ENCODE measurements at places on chromosomes 5 and 9.

- peak; percentile 19 for DNase-seq
These were observed 9.9 kb downstream of the SH3RF2 start for GRCh38 chr5:145946112-145946861.

DNA sequence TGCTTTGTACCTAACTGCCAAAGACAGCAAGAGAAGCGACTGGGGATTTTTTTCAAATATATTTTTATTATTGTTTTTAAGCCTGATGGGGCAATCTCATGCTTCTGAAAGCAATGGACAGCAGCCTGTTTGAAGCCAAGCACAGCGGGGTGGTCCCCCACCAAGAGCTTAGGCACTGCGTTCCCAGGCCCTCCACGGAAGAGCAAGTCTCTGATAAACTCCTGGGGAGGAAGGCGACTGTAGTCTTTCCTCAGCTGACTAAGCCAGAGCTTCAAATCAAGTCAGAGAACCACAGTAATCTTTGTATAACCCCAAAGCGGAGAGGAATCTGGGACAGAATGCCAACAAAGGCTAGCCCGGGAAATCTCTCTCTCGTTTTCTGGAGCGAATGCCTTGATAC is 54.4 kb downstream of the ARSB start:
- no peak for DNase-seq

DNA sequence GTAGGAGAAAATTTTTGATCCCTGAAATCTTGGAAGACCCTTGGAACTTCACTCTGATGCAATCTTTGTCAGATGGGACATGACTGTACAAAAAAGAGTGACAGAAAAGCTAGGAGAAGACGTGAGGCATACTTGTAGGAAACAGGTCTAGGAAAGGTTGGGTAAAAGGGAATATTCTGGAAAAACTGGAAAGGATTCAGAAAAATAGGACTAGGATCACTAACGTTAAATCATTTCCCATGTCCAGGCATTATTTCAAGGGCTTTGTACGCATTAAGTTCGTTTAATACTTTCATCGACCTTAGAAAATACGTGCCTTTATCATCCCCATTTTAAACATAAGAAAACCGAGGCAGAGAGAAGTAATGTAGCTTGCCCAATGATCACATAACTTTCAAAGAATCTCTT is 2.9 kb downstream of the ALDH1A1 start:
- no peak for DNase-seq

- no peak for DNase-seq
These were observed 106.5 kb upstream of the HAPLN1 start for GRCh38 chr5:83827111-83827557.

DNA sequence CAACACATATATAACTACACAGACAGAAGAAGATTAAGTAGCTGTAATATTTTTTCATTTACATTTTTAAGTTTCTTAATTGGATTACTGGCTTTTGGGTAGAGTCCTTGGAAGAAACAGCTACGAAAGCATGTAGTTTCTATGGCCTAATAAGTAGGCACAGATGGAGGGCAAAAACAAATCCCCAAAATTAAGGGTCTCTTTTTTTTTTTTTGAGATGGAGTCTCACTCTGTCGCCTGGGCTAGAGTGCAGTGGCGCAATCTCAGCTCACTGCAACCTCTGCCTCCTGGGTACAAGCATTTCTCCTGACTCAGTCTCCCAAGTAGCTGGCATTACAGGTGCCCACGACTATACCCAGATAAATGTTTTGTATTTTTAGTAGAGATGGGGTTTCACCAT is 27.1 kb upstream of the MTMR12 start:
- DNase-seq, result no peak

GRCh38 chr9:2545881-2546490 is 75.6 kb upstream of the VLDLR start:
- DNase-seq, result no peak

- no peak for DNase-seq
These were observed 75.6 kb downstream of the NTNG2 start for GRCh38 chr9:132237481-132237880.

DNA sequence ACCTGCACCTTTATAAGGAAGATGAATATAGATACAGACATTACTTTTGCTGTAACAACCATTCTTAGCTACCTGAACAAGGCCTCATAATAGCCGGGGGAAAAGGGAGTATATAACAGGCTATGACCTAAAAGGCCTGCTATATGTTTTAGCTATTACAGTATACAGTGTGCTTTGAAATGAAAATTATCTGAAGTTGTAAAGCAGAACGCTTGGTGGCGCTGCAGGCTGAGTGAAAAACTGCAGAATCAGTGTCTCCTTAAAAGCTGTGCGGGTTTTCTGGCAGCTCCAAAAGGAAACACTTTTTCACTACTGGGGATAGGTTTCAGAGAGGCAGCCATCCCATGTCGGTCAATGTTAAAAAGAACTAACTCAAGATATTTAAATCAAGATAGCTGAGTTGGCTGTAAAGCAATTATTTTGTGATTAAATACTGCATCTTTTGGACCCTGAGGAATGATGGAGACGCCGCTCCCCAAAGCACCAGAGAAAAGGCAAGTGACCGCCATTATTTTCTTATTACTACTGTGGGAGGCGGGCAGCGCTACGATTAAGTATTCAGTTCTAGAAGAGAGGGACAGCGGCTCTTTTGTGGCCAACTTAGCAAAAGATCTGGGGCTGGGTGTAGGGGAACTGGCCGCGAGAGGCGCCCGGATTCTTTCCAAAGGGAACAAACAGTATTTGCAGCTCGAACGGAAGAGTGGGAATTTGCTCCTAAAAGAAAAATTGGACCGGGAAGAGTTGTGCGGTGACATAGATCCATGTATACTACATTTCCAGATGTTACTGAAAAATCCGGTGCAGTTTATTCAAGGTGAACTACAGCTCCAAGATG is 5.9 kb downstream of the PCDHB6 start:
- no peak for DNase-seq

GRCh38 chr5:126469536-126470316 is 46.5 kb downstream of the GRAMD2B start:
- DNase-seq, result no peak

GRCh38 chr5:57566914-57567313 is 84.3 kb upstream of the ACTBL2 start:
- DNase-seq, result no peak

- no peak for DNase-seq
These were observed 103.2 kb downstream of the FSTL4 start for GRCh38 chr5:133508845-133509741.

DNA sequence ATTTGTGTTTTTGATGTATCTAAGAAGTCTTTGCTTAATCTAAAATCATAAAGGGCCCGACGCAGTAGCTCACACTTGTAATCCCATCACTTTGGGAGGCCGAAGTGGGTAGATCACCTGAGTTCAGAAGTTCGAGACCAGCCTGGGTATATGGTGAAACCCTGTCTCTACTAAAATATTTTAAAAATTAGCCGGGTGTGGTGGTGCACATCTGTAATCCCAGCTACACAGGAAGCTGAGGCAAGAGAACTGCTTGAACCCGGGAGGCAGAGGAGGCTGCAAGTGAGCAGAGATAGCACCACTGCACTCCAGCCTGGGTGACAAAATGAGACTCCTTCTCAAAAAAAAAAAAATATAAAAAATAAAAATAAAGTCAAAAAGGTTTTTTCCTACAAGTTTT is 9.6 kb downstream of the IL6ST start:
- no peak for DNase-seq

GRCh38 chr5:145925803-145926202 is 10.6 kb upstream of the SH3RF2 start:
- no peak for DNase-seq

- no peak for DNase-seq
These were observed 271.2 kb downstream of the RASEF start for GRCh38 chr9:82791692-82792091.

DNA sequence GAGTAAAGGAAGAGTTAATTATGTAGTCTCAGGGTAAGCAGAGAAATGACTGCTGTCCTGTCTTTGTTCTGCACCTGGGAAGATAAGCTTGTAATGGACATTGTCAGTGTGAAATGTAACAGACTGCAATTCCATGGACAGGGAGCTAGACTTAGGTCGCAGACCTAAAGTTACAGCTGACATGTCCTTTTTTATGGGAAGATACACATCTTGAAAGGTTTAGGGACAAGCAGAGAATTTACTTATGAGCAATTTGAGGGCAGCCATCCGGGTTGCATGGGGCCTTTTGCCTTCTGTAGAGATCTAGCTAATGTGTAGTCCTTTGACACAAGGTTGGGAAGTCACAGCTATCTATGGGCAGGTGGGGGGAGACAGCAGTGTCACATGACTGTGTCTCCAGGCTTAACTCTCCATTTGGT is 85.7 kb downstream of the SERINC5 start:
- DNase-seq, result no peak

GRCh38 chr5:87127956-87128687 is 139.6 kb upstream of the RASA1 start:
- no peak for DNase-seq

DNA sequence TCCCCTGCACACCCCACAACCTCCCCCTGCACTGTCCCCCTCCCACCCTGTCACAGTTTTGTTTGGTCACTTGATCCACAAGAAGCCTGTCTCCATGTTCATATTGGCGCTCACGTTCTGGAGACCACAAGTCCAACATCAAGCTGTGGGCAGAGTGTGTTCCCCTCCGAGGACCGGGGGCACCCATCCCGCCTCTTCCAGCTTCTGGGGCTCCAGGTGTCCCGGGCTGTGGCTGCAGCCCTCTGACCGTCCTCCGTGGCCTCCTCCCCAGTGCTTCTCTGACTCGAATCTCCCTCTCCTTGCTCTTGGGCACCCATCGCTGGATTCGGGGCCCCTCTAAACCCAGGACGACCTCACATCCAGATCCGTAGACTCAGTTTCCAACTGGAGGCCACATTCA is 49.2 kb downstream of the PLEKHG4B start:
- DNase-seq, result no peak

DNA sequence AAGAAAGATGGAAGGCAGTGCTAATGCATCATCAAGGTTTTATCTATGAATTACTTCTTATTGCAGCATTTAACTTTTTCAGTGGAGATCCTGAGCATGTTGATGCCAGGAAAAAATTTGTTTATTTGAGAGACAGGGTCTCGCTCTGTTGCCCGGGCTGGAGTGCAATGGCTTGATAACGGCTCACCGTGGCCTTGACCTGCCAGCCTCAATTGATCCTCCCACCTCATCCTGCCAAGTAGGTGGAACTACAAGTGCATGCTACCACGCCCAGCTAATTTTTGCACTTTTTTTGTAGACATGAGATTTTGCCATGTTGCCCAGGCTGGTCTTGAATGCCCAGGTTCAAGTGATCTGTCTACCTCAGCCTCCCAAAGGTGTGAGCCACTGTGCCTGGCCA is 47.2 kb downstream of the AOPEP start:
- DNase-seq, result no peak

GRCh38 chr5:169944115-169944514 is 36.2 kb downstream of the INSYN2B start:
- no peak for DNase-seq

- DNase-seq, result no peak
These were observed 54.1 kb downstream of the MTAP start for GRCh38 chr9:21856301-21857094.

- no peak for DNase-seq
These were observed 12.8 kb downstream of the PAEP start for GRCh38 chr9:135574331-135574730.

DNA sequence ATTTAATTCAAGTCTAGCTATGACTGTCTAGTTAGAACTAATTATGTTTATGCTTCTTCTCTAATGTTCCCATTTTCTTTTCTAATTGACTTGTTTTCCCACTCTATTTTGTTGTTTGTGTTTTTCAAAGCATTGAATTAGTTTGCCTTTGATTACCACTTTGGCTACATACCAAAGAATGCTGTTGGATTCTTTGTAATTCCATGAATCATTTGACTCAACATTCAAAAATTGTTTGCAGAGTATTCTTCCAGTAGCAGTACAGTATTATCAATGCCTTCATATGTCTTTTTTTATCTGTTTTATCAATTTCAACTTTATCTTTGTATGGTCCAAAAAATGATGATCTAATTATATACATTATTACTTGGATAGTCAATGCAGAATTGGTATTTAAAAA is 288.7 kb downstream of the RFX3 start:
- no peak for DNase-seq

DNA sequence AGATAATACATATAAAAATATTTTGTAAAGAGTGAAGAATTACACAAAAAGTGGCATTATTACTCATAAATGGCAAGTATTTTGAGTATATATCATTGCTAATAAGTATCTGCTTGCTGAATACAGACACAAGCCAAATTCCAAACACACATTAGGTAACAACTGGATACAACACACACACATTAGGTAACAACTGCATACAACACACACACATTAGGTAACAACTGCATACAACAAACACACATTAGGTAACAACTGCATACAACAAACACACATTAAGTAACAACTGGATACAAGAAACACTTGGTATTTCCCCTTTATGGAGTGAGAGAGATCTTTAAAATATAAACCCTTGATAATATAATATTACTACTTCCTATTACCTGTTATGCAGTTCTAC is 13.2 kb downstream of the LRRC14B start:
- DNase-seq, result no peak

DNA sequence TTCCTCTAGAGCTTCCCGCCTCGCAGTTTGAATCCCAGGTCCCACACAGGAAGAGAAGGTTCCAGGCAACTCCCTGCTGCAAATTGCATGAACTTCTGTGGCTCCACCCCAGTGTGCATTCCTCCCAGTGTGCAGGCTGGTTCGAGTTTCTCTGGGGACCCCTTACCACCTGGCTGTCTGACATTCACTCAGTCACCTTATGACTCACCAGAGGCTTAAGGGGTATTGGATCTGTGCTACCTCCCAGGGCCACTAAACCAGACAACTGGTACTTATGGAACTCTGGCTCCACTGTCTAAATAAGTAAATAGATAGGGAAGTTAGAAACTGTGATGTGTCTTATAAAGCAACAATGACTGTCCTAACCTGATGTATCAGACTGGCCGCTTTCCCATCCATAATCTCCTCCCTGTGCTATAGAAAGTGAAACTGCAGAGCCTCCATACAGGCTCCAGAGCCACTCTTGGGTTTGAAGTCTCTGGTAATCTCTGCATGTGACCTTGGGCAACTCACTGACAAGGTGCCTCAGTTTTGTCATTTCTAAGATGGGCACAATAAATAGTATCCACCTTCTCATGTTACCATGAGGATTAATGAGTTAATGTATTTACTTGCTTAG is 720.6 kb downstream of the SEMA5A start:
- no peak for DNase-seq

- no peak for DNase-seq
These were observed 2.7 kb upstream of the AK1 start for GRCh38 chr9:127880143-127880542.

- DNase-seq, result no peak
These were observed 15.7 kb upstream of the GSN start for GRCh38 chr9:121252104-121252851.

- DNase-seq, result peak; percentile 65
These were observed at the start of gene GPRIN1 for GRCh38 chr5:176609724-176610434. TSS of gene GPRIN1 (minus strand) at chr5:176610156. CDS start at chr5:176599834, 10,322 bp downstream.

Measured in activated T-helper 1 cell treated with anti-CD3 and anti-CD28 coated beads, Interleukin-12 subunit alpha, Interleukin-12 subunit beta, Interleukin-2, Interleukin-4 antibody, amounts not matched to agents 30 ng/mL and 10 ng/mL and 1 ng/mL, durations not matched to agents 14 hours and 24 hours and 36 hours (primary cell).